ENCODE measurements at places on chromosomes 1 and 21.

DNA sequence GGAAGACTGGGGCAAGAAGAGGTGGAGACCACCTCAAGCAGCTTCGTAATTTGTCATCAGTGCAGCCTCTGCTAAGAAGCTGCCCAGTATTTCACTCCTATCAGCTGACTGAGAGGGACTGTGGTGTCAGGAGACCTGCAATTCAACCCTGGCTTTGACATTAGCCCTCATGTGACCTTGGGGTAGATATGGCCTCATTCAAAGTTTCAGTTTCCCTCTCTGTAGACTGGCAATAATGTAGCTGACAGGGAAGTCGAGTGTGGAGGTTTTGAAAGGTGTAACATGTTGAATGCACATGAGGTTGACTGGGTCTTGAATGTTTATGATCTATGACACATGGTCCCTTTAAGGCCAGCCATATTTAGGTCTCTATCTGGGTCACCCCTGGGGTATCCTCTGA, 2.2 kb upstream of the SPRR4 start:
- no peak overlapping the region for H3K27ac ChIP-seq
- H3K36me3 ChIP-seq: no peaks in the 10 kb centered on the region
- H3K4me1 ChIP-seq: no peaks in the 10 kb centered on the region
- no peak overlapping the region for H3K4me3 ChIP-seq
- DNase-seq: no peak

GRCh38 chr1:82542766-82543165, 742.0 kb downstream of the ADGRL2 start:
- DNase-seq: no peak
- H3K4me1 ChIP-seq: no peaks in the 10 kb centered on the region
- H3K36me3 ChIP-seq: no peaks in the 10 kb centered on the region
- H3K27ac ChIP-seq: no peak overlapping the region
- H3K4me3 ChIP-seq: no peak overlapping the region
- no peaks in the 10 kb centered on the region for H3K27me3 ChIP-seq

GRCh38 chr1:187665483-187665882, 836.7 kb downstream of the PLA2G4A start:
- DNase-seq: no peak
- H3K4me1 ChIP-seq: no peaks in the 10 kb centered on the region
- no peak overlapping the region for H3K4me3 ChIP-seq

GRCh38 chr1:29634746-29635335, 398.5 kb downstream of the PTPRU start:
- H3K4me3 ChIP-seq: no peak overlapping the region
- H3K27ac ChIP-seq: no peak overlapping the region
- no peaks in the 10 kb centered on the region for H3K4me1 ChIP-seq
- no peaks in the 10 kb centered on the region for H3K27me3 ChIP-seq

DNA sequence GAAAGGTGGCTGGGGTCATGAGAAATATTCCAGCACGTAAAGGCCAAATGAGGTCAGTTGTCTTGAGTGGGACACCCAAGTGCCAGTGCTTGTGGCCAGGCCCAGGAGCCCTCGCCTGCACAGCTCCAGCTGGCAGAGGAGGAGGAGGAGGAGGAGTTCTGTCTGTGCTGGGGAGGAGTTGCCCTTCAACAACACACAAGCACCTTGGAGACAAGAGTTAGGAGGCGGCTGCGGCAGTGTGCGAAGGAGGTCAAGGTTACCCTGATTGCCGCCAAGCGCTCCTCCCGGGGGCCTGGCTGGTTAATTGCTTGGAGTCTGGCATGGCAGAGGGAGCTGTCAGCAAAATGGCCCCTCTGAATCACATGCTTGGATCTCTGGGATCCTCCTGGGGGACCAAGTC, 45.1 kb downstream of the GRIK3 start:
- H3K36me3 ChIP-seq: no peaks in the 10 kb centered on the region
- no peak for DNase-seq
- H3K4me1 ChIP-seq: no peaks in the 10 kb centered on the region

- no peaks in the 10 kb centered on the region for H3K36me3 ChIP-seq
- no peak overlapping the region for H3K27ac ChIP-seq
- no peak for DNase-seq
- no peaks in the 10 kb centered on the region for H3K4me1 ChIP-seq
Observed at GRCh38 chr1:230698130-230698529, 15.8 kb downstream of the AGT start.

DNA sequence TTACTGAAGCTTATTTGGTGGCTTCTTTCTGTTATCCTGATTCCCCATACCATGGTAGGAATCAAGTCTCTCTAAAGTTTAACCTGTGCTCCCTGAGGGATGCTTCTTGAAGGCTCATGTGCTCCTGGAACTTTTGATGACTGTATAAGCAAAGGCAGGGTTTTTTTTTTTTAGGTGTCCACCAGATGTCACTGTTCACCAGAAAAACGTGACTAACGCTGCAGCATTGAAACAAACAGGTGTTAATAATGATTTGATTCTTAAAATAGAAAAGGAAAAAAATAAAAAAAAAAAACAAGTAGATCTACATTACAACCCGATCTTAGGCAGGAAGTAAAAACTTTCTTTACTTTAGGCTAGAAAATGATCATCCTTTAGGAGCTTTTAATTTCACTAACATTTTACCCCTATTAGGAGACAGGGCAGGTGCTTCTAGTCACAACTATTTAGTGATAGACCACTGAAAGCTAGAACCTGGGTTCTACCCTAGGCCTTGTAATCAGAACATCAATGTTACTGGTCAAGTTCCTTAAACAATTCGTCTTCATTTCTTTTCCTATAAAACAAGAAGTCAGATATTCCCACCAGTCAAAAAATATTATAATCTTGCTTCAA, 223.0 kb downstream of the PLA2G4A start:
- H3K36me3 ChIP-seq: no peaks in the 10 kb centered on the region
- H3K4me1 ChIP-seq: no peaks in the 10 kb centered on the region
- H3K4me3 ChIP-seq: no peak overlapping the region
- no peaks in the 10 kb centered on the region for H3K27me3 ChIP-seq
